Activated T-helper 17 cell treated with anti-CD3 and anti-CD28 coated beads, Interleukin-2, amount 50 U/mL, for 72 hours (primary cell): ENCODE measurements at places on chromosomes 13 and 19.

DNA sequence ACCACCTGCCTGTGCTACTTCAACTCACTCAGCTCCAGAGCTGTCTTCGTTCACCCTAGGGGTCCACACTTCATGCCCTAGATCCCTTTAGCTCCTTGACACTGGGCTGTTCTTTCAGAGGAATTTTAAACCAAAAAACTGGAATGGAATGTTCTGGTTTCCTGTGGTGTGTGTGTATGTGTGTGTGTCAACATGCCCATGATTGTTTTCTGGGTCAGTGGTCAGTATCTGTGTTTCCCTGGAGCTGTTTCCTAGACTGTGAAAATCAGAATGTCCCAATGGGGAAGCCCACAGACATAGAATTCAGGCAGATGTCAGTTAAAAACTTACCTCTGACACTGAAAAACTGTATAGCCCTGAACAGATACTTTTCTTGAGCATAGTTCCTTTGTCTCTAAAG lies 1.3 kb downstream of the PMIS2 start:
- no peak for ATAC-seq

DNA sequence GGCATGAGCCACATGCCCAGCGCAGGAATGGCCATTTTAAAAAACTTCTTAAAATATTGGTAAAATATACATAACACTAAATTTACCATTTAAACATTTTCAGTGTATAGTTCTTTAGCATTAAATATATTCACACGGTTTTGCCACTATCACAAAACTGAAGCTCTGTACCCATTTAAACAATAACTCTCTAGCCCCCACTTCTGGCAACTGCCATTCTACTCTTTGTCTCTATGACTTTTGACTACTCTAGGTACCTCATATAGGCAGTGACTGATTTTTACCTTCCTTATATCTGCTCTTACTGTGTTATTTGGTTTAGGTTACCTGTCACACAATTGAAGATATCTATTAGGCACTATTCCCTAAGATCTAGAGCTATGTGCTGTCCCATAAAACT lies 2.3 kb upstream of the KBTBD7 start:
- no peak for ATAC-seq

- ATAC-seq, result no peak
These were observed 997 bp upstream of the CACNG8 start for GRCh38 chr19:53961523-53962356.

DNA sequence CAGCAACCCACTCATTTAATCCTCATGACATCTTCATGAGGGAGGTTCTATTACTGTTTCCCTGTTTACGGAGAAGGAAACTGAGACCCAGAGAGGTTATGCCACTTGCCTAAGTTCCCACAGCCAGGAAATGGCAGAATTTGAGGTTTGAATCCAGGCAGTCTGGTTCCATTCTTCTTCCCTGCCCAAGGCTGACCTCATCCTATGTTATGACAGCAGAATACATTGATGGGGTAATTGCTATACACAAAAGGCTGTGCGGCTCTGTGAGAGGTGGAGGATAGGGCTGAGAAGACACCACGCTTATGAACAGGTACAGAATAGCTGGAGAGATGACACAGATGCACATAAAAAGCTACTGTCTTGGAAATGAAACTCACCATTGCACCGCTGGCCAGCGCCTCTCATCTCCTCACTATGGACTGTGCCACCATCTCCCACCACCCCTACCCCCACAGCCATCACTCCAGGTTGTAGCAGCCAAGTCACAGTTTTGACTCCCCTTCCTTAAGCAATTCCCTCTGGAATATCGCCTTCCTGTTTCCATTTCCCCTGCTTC lies 11.5 kb downstream of the MAG start:
- no peak for ATAC-seq

GRCh38 chr13:98997738-98998641 lies 20.1 kb upstream of the DOCK9 start:
- peak; percentile 42 for ATAC-seq

- peak; percentile 52 for ATAC-seq
These were observed 386.6 kb downstream of the DIAPH3 start for GRCh38 chr13:59776924-59777690.
